ENCODE measurements at places on chromosomes 11 and 22.

GRCh38 chr11:44018829-44019228 is 29.0 kb upstream of the ACCSL start:
- no peak for DNase-seq

GRCh38 chr11:3170044-3170755 is 5.1 kb upstream of the OSBPL5 start:
- DNase-seq: no peak

DNA sequence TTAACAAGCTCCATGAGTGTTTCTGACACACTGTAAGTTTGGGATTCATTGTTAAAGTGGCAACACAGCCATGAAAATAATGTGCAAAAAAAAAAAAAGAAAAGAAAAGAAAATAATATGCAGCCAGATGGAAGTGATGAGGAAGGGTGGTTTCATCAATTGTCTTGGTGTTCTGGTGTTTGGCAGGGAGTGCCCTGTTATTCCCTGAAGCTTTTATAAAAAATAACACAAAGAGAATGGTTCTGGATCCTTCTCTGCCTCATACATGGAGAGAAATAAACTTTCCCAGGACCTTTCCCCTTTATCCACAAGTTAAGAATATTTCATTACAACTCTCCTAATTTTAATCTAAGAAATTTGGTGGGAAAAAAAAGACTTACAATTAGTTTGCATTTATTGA is 16.7 kb downstream of the AMOTL1 start:
- no peak for DNase-seq

GRCh38 chr11:15189641-15190365 is 75.1 kb downstream of the INSC start:
- DNase-seq: no peak

DNA sequence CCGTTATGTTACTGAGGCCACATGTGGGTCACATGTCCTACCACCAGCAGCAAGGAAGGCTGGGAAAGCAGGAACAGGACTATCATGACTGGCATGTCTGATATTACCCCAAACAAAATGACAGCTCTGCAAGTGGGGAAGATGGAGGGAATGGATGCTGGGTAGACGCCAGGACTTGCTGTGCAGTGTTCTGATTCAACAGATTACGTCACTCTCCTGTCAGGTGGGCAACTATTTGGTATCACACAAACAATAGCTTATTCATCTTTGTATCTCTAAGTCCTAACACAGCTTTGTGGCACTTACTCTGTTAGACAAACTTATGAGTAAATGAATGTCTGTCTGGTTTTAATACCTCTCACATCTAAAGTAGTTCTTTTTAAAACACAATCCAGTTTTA is 105.2 kb downstream of the SPON1 start:
- no peak for DNase-seq

GRCh38 chr11:43377389-43377788 is 18.7 kb downstream of the TTC17 start:
- DNase-seq: no peak

- no peak for DNase-seq
These were observed 745 bp downstream of the C22orf39 start for GRCh38 chr22:19446603-19447329.

- no peak for DNase-seq
These were observed 21.1 kb upstream of the TMPRSS13 start for GRCh38 chr11:117950301-117950700.

- no peak for DNase-seq
These were observed 101.2 kb downstream of the SIK3 start for GRCh38 chr11:116997071-116997470.

GRCh38 chr11:3147626-3148025 is 17.5 kb downstream of the OSBPL5 start:
- no peak for DNase-seq

DNA sequence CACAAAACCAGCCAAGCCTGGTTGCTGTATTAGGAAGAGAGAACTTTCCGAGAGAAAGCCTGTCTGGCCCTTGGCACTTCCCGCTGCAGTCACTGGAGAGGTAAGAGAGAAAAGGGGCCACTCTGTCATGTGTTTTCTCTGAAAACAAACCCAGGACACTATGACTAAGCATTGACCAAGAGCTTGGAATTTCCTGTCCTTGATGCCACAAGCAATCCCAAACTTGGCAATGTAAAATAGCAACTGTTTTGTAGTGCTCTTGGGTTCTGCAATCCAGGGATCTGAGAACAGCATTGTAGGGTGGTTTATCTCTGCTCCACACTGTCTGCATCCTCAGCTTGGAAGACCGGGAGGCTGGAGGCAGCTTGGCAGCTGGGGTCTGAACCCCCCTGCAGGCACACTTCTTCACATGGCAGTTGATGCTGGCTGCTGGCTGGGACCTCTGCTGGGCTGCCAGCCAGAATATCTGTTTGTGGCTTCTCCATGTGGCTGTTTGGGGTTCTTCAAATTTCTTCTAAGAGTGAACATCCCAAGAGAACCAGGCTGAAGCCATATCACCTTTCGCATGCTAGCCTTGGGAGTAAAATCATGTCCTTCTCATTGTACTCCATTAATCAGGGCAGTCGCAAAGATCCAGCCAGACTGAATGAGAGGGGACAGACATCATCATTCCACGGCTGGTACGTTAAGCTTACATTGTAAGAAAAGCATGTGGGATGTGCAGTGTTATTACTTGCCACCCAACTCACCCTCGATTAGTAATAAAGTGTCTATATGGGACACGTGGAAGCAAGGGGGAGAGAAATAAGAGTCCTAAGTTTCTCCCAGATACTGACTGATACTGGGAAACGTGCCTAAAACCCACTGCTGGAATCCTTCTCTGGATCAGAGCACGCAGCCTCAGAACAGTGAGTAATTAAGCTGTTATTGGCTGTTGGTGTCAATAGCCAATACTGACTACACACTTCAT is 537.4 kb upstream of the B3GAT1 start:
- DNase-seq: no peak

DNA sequence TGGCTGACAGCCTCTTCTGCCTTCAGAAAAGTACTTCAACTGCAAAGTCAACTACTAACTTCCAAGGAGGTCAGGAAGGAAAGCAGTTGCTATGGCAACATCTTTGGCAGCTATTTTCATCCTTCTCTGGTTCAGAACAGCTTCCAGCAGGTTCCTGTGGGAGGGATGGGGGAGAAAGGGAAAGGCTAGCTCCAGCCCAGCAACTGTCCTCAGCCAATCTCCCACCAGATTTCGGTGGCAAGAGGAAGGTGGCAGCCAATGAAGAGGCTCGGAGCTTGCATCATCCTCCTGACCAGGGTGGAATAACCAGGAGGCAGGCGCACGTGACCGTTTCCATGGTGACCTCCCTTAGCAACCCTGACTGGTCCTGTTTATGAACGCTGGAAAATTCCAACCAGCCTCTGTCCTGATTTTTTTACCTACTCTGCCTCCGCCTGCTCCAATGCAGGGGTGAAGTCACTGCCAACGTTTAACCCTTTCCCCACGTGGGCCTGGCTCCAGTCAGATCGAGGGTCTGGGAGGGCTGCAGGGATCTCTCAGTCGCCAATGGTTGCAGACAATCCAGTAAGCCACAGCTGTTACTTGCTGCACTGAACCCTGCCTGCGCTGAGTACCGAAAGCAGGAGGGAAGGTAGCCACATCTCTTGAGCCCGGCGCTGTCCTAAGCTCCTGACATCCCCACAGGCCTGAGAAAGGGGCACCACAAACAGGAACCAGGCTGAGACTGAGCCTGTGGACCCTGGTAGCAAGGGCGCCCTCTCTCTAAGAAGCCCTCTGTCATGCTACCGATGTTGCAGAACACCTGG is 11.2 kb upstream of the MALAT1 start:
- peak; percentile 70 for DNase-seq

- no peak for DNase-seq
These were observed 6.7 kb upstream of the SCARF2 start for GRCh38 chr22:20444325-20444724.

DNA sequence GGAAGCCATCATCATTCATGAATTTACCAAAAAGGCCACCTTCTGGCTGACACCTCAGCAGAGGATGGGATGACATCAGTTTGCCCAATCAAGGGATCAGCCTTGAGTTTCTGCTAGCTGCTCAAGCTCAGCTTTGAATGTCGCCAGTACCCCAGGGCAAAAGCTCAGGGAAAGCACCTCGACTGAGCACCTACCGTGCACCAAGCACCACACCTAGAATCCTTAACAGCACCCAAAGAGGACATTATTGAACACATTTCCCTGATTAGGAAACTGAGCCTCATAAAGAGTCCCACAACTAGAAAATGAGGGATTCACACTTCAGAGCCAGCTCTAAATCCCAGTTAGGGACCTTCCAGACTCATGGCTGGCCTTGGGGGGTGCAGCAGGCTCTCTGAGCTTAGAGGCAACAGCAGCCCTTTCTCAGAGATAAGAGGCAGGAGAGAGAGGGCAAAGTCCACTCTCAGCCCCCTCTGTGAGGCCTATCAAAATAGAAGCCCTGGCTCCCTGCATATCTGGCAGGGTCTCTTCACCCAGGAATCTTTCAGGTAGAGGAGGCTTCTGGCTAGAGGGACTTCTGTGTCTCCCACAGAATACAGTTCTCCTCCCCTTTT is 13.4 kb upstream of the DAGLA start:
- no peak for DNase-seq

DNA sequence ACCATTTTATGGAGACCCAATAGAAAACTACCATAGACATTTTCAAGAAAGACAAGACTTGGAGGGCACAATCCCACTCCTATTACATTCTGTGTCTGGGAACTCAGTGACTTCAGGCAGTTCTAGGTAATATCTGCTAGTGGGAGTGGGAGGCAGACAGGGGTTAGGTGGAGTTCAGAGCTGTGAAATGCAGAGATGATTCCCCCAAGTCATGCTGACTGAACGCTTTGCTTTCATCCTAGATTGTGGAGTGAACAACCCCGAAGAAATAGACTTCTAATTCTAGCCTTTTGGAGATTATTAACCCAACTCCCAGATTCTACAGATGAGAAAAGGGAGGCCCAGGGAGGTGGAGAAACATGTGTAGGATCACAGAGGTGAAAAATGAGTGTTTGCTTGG is 437.8 kb upstream of the CADM1 start:
- DNase-seq: no peak

DNA sequence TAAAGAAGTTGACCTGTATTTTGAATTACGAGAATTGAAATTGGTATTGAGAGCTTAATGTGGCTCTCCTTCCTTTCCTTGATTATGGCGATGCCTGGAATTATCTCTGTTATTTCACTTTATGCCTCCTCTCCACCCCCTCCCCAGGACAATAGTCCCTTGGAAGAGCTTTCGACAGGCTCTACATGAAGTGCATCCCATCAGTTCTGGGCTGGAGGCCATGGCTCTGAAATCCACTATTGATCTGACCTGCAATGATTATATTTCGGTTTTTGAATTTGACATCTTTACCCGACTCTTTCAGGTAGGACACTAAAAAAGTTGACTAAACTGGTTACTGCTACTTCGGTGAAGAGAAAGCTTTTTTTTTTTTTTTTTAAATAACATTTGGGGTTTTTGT is 43.2 kb downstream of the MCAM start:
- DNase-seq: no peak

GRCh38 chr22:46196278-46196677 is 46.0 kb downstream of the PPARA start:
- no peak for DNase-seq

GRCh38 chr22:40955571-40955970 is 4.4 kb downstream of the RBX1 start:
- DNase-seq: no peak

GRCh38 chr11:119421941-119422808 is 797 bp downstream of the THY1 start:
- DNase-seq: peak; percentile 8

DNA sequence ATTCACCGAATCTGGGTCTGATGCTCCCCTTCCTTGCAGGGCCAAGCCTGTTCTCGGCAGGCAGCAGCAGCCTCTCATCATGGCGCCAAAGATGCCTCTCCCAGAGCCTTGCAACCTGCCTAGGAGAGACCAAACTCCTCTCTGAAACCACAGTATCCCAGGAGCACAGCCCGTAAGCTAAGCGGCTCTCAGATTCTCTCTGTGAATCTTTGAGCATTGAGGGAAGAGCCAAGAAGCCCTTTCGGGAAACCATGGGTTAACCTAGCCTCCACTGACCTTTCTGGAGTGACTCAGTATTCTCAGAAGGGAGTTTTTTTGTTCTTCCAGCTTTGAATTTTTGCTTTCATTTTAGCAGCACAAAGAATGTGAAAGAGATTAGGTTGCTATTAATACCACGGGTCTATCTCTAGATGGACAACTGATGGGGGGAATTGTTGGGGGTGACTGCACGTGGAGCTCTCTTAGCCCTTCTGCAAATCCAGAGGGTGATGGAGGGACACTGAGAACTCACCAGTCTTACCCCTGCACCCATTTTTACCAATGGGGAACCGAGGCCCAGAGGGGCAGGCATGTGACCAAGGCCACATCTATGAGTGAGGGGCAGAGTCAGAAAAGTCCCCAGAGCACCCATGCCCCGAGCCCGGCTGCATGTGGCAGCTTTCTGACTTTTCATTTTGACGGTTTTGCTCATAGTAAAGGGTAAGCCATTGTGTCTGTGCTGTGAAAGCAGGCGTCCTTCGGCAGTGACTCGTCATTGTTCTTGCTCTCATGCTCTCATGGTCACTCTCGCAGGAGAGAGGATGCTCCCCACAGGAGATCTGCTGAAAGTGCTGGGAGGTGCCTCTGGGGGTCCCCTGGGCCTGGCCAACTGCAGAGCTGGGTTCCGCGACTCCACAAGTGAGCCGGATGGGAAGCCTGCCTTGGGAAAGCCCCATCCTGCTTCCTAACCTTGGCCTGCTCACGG is 36.0 kb downstream of the IRAG1 start:
- DNase-seq: no peak

DNA sequence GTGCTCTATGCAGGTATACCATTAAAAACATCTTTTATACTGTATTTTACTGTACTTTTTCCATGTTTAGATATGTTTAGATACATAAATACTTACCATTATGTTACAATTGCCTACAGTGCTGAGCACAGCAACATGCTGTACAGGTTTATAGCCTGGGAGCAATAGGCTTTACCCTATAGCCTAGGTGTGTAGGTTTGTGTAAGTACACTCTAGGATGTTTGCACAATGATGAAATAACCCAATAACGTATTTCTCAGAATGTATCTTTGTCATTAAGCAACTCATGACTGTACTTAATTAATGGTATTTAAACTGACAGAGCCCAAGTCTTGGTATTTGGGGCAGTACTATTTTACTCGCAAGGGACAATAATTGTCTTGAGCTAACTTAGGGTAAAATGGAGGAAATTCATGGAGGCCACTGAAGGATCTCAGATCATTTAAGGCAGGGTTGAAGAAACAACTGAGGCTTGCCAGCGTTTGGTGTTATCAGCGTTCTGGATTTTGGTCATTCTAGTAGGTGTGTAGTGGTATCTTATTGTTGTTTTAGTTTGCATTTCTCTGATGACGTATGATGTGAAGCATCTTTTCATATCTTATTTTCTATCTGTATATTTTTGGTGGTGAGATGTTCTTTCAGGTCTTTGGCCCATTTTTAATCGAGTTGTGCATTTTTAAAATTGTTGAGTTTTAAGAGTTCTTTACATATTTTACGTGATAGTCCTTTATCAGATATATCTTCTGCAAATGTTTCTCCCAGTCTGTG is 42.4 kb downstream of the ADAMTS15 start:
- no peak for DNase-seq

GRCh38 chr11:72840780-72841179 is 26.6 kb downstream of the ATG16L2 start:
- DNase-seq: no peak

- no peak for DNase-seq
These were observed 55.9 kb downstream of the SWAP70 start for GRCh38 chr11:9719566-9720289.

GRCh38 chr22:48702573-48703264 is 1125.0 kb downstream of the BRD1 start:
- DNase-seq: no peak
